Mesothelial cell of epicardium (in vitro differentiated cells): ENCODE measurements at places on chromosomes 16 and 17. TPM values are rescaled to one million over a fixed set of nuclear protein-coding genes. Genes with fewer than 3 reads are reported as not detected.

Gene KCNJ12
- total RNA-seq, result 0.53 to 0.76 TPM (median 0.54 TPM) in 3 replicates

Gene JPH3
- total RNA-seq, result 15.1 to 16.8 TPM (median 15.4 TPM) in 3 replicates

Gene INTS2
- total RNA-seq, result 15.6 to 17.9 TPM (median 17.1 TPM) in 3 replicates

Gene SPAG7
- 72.8 to 86.9 TPM (median 72.9 TPM) in 3 replicates for total RNA-seq

- H3K27me3 ChIP-seq, result no peaks in the 10 kb centered on the region
- no peak overlapping the region for H3K27ac ChIP-seq
- no peak for DNase-seq
- H3K4me1 ChIP-seq, result no peaks in the 10 kb centered on the region
- H3K4me3 ChIP-seq, result no peak overlapping the region
These were observed 1672.0 kb downstream of the TP53TG3F start for GRCh38 chr16:35131429-35131828.
